ENCODE measurements at places on chromosomes 6 and 20. TPM values are rescaled to one million over a fixed set of nuclear protein-coding genes. Genes with fewer than 3 reads are reported as not detected.

Gene HNF4A
- total RNA-seq, result not detected

Gene SLC17A2
- total RNA-seq, result 0.21 TPM

Gene DDX43
- not detected for total RNA-seq

Gene OOEP
- total RNA-seq, result not detected

Gene HDGFL1
- not detected for total RNA-seq

Gene PROCR
- total RNA-seq, result 3.5 TPM

All from myocyte (in vitro differentiated cells).